HEK293T (cell line): ENCODE measurements at places on chromosomes 1 and 21.
A peak's percentile ranks its signal among the peaks of the same experiment; 100 is the strongest.

DNA sequence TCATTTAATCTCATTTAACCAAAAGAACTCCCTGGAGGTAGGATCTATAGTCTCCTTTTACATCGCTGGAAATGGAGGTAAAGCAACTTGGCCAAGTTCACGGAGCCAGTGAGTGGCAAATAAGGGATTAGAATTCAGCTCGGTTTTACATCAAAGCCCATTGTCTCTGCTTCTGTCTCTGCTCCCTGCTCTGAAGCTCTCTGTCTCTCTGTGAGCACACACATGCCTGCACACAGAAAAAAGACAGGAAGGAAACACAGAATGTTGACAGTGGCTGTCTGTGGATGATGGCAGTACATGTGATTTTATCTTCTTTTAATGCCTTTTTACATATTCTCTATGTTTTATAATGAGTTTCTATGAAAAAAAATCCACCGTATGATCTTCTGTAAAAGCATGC lies 8.9 kb upstream of the DHRS3 start:
- no peak for DNase-seq

- no peak for DNase-seq
Measured at GRCh38 chr1:224402472-224403036, 32.0 kb downstream of the WDR26 start.

DNA sequence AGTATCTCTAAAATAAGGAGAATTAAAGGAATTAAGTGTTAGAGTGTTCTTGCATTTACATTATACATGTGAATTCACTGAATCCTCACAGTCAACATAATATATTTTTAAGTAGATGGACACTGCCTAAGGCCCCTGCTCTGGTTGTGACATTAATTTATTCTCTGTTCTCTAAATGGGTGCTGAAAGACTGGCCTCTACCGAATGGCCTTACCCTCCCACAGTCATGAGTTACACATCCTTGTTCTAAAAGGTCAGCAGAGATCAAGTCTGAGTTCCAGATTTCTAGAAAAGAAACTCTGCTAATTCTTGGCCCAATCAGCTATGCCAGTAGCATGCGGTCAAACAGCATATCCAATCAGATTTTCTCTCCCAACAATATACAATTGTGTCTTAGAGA lies 193.2 kb downstream of the TM2D1 start:
- no peak for DNase-seq

DNA sequence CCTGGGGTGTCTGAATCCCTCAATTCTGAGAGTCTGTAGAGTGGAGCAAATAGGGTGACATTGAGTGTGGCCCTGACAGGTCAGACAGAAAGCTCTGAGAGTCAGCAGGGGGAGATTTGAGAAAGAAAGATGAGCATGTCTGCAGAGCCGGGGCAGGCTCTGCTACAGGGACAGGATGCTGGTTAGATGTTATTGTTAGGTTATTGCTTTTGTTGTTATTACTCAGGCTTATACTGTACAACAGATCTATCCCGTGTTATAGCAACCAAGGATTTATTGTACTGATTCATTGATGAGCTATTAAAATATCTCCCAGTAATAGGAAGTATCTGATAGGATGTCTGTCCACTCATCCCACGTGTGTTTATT lies 59.5 kb downstream of the NFASC start:
- no peak for DNase-seq

DNA sequence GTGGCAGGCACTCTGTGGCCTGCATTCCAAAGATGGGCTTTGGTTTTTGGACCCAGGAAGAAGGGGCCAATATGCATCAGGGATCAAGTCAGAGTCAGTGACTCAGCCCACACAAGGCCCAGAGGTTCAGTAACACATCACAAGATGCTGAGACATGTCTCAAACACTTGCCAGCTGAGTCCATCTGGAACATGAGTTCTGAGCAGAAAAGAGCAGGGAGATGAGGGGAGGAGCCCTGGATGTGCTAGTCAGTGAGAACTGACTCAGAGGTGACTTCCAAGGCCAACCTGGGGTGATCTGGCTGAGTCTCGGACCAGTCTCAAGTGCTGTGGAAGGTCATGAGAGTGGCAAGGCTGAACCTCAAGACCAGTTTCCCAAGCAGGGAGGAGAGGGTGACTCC lies 150.1 kb downstream of the CDC7 start:
- DNase-seq, result no peak

DNA sequence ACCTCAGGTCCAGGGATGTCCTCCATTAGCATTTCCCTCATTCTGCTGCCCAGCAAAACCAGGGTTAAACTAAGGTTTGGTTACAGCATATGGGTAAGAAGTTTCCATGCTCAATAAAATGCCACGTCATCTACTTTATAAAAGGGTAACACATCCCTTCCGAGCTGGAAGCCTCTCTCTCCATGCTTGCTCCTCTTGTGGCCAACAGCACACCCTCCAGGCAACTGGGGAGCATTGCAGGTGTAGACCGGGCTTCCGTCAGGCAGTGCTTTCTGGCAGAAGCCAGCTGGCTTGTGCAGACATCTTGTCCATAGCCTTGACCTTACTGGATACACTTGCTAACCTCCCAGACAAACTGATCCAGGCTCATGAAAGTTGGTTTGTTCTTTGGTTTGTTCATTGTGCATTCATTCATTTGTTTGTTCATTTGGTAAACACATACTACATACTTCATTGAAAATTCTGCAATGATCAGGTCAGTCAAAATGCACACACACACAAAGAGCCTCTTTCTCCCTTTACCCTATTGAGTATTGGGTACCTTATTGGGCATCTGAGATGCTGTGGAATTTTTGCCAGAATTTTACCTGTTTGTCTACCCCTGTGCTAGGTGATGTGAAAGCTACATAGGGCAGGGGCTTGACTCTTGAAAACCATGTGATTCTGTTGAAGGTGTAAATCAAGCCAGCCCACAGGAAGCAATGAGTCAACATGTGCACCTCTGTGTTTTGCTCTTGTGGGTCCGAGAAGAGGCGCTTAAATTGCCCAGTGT lies 422.8 kb downstream of the CAMTA1 start:
- DNase-seq, result peak; percentile 79

DNA sequence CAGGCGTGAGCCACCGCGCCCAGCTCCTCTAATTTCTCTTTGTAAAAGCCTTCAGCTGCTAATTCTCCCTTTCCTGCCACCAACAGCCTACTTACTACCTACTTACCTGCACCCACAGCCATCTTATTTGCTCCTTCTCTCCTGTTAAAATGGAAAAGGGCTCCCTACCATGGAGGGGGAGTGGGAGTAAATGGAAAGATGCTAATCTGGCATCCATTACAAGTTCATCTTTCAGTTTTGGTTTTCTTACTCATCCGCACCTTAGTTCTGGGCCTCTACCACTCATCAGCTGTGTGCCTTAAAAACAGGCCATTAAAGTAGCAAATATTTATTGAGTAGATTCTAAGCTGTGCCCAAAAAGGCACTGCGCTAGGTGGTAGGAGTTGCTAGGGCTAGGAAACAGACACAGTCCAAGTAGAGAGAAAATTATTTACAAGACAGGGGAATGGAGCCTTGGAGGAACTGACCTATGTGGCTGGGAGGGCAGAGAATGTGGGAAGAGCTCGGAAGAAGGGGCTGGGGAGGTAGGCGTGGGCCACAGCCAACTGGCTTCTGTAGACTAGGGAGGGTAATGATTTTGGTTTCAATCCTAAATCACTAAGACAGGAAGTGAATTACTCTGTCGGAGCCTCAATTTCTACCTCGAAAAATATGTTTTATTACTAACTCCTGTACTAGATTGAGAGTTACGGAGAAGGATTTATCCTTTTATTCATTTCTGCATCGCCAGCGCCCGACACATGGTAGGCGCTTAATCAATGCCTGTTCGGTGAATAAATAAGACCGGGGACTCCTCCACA lies 685 bp upstream of the DDI2 start:
- DNase-seq, result peak; percentile 39

- DNase-seq, result no peak
Measured at GRCh38 chr1:235127732-235128455, 743 bp downstream of the TOMM20 start.

DNA sequence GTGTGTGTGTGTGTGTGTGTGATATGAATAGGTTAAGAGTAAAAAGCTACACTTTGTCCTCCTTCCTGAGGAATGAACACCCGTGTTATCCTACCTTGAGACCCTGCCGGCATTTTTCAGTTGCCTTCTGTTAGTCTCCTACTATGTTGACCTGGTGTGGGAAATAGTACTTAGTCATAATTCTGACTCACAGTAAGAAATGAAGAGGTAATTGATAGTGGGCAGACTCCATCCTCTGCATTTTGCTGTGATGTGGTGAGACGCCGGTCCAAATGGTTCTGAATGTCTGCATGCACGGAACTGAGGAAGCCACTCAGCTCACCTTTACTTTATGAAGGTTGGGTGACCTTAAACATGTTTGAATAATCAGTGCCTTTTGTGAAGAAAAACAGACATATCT lies 12.6 kb downstream of the CD101 start:
- DNase-seq, result no peak

DNA sequence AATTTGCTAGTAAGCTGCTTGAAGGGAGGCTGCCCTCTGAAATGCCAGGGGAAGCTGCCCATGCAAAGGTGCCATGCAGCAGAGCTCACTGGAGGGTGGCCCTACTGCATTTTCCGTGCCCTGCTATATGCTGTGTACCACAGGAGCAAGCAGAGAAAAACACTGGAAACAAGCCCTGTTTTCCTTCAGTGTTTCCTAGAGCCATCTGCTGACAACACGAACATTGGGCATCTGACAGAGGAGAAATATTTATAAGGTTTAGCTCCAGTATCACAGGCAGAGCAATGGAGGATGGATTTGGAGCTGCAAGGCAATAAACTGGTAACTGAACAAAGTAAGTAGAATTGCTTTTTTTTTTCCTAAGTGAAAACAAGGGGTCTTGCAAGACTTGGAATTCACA lies 198.4 kb downstream of the USP25 start:
- DNase-seq, result no peak

DNA sequence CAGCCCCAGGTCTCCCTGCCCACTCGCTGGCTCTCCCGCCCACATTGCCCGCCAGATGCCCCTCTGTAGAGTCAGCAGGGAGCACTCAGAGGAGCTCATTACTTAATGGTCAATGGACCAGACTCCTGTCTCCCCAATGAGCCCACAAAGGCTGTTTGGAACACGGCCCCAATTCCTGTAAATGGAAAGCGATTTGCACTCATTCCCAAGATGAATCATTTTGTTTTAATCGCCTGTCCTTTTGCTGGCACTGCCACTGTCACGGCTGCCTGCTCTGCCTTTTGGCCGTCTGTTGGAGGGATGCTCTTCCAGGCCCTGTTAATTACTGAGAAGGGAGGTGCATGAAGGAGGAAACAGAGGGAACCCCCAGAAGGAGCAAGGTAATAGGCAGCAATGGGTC lies 44.8 kb upstream of the ATP2B4 start:
- no peak for DNase-seq

DNA sequence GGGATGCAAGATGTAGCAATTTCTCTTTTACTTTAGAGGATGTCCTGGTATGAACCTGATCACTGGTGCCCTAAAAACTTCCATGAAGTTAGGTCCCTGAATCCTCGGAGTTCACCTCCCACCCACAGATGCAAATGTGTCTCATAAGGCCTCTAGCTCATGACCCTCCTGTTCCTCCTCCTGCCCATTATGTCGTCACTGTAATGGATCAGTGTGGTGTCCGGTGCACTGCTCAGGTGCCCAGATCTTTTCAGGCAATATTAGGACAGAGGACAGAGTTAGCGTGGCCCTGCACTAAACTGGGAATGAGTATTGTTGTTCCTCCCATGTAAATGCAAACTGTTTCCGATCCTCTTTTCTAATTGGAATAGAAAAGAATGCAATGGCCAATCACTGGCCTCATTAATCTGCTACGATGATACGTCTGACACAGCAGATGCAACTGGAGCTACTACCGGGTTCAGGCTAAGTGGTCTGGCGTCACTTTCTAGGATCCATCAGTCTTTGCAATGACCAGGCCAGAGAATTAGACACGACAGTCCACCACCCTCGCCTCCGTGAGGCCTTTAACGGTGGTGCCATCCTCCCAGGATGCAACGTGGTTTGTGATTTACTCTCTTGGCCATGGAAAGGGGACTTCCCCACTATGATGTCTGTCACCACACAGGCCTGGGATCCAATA lies 3.4 kb upstream of the COL6A2 start:
- DNase-seq, result no peak

DNA sequence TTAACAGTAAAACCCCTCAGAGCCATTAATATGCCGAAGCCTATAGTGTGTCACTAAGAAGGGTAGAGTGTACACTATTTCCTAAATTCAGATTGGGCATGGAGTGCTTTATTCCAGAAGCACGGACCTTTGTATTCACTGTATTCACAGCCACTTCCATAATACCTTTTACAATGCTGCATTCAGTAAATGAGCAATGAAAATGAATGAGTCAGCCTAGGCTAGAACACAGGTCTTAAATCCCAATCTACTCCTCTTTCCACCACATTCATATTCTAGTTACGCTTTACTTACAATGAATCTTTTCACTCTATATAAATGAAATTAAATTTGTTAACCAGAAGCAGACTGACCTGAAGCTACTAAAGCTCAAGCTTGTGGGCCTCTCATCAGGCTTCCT lies 13.0 kb upstream of the GORAB start:
- DNase-seq, result no peak

GRCh38 chr1:97163591-97164275 lies 442.1 kb downstream of the PTBP2 start:
- no peak for DNase-seq

GRCh38 chr1:230648114-230648513 lies 5.8 kb downstream of the COG2 start:
- DNase-seq, result no peak

GRCh38 chr1:39087435-39087834 lies 61.3 kb downstream of the NDUFS5 start:
- DNase-seq, result no peak

- DNase-seq, result no peak
Measured at GRCh38 chr1:181763736-181764135, 280.4 kb downstream of the CACNA1E start.

- no peak for DNase-seq
Measured at GRCh38 chr21:38310646-38311485, 54.1 kb downstream of the KCNJ15 start.

DNA sequence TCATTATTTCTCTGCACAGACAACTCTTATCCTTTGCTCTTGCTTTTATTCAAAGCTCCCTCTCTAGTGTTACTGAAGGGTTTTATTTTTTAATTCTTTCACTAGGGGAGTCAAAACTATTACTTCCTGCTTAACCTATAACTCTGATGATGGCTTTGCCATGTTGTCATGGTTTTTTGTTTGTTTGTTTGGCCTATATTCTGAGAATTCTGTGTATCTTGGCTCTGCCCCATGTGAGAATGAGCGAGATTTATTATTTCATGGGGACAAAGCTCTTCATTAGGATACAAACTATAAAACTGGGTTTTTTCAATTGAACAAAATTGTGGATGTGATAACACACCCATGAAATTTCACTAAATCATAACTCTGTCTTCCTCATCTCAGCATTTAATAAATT lies 190.5 kb upstream of the C1orf105 start:
- DNase-seq, result no peak

GRCh38 chr1:32894019-32894600 lies 7.1 kb downstream of the TMEM54 start:
- DNase-seq, result no peak

- DNase-seq, result no peak
Measured at GRCh38 chr1:112995890-112996289, 39.9 kb upstream of the SLC16A1 start.

GRCh38 chr1:108345776-108346531 lies 102.1 kb upstream of the NBPF4 start:
- no peak for DNase-seq
